ENCODE measurements at places on chromosomes 5 and 9. TPM values are rescaled to one million over a fixed set of nuclear protein-coding genes. Genes with fewer than 3 reads are reported as not detected.

The KCNV2 gene
- not detected for total RNA-seq

The PHF24 gene
- total RNA-seq, result 25.6 TPM

The TEX48 gene
- total RNA-seq, result not detected

The GABRA1 gene
- total RNA-seq, result 18.2 TPM

The OGN gene
- 15.1 TPM for total RNA-seq

The SQSTM1 gene
- total RNA-seq, result 53.5 TPM

The MYOZ3 gene
- 1.7 TPM for total RNA-seq

The DOCK2 gene
- 6.4 TPM for total RNA-seq

The CDX1 gene
- not detected for total RNA-seq

The TMEM174 gene
- total RNA-seq, result not detected

The NKD2 gene
- 3.0 TPM for total RNA-seq

The INSL6 gene
- total RNA-seq, result not detected

The CAVIN4 gene
- total RNA-seq, result 12.9 TPM

The TICAM2 gene
- total RNA-seq, result 0.94 TPM

The NIM1K gene
- 9.0 TPM for total RNA-seq

The DAB2 gene
- 23.4 TPM for total RNA-seq

The PCDHGA10 gene
- 12.0 TPM for total RNA-seq

The GM2A gene
- 12.6 TPM for total RNA-seq

The NR4A3 gene
- total RNA-seq, result 8.7 TPM

The FRMD3 gene
- total RNA-seq, result 68.8 TPM

The CCNI2 gene
- total RNA-seq, result 0.16 TPM

Measured in occipital lobe (tissue), 3 donors.